ENCODE measurements at places on chromosomes 6 and 20.

DNA sequence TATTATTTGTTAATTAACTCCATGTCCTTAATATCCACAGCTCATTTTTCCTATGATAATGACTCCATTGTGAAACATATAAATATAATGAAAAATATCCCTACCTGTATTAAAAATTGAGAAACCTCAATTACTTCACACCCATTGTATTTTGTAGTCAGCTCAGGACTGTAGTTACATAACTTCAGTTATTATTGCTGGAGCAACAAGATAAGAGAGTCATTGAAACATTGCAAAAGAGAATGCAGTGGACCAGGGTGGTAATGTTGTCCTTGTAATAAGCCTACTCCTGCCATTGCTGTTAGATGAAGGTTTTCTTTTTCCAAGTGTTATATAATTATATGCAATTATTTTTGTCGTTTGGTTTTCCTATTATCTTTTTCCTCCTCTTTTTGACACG lies 184.4 kb downstream of the PRL start:
- no peak for DNase-seq

- no peak for DNase-seq
Observed at GRCh38 chr20:15154070-15154469, 816.7 kb upstream of the FLRT3 start.

DNA sequence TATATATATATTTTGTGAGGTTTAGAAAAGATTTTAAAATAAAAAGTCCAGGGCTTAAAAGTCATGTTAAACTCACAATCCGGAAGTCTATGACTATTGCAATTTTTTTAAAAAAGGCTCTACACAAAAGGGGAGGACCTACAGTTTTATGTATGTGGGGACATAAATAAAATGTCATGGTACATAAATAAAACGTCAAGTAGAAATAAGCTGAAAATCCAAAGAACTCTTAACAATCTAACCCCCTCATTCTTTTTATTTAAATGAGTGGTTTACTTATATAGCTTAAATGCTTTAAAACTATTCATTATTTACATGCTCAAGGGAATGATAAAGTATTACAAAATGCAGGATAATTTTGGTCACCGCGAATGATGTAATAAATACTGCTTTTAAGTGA lies 36.2 kb downstream of the STX7 start:
- no peak for DNase-seq

DNA sequence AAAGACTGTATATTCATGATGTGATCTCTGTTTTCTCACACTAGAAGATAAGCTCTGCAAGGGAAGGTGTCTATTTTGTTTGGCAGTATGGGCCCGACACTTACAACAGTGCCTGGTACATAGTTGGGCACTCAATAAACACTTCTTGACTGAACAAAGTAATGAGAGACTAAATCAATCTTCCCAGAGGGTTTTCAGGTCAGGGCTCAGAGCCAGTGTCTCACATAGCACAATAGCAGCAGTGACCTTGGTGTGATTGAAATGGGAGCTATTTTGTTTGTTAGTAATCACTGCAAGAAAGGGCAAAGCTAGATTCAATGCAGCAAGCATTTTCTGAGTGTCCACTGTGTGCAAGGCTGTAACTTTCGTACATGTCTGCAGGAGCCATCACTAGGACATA lies 26.4 kb upstream of the GCM1 start:
- no peak for DNase-seq

DNA sequence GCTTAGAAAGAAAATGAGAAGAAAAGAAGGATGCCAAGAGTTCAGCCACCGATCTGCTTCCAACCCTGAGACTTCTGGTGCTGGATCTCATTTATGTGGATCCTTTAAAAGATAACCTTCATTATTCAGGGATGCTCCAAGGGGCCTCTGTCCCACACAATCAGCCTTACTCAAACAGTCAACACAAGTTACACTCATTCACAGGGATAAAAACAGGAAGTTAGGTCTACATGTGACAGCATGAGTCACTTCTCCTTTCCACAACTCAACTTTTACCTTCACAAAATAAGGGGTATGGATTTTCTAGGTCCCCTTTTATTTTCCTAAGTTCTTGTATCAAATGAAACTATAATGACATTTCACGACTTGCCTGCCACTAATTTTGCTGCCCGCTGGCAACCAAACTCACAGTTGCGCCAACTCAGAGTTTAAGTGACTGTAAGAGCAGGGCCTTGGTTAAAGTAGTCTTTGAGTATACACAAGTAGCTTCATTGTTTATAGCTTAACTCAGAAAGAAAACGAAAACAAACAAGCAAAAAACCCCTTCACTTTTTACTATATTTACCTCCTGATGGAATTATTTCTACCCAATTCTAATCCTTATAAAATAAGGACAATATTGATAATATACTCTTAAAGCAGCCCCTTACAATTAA lies 278.8 kb upstream of the RUNX2 start:
- no peak for DNase-seq

DNA sequence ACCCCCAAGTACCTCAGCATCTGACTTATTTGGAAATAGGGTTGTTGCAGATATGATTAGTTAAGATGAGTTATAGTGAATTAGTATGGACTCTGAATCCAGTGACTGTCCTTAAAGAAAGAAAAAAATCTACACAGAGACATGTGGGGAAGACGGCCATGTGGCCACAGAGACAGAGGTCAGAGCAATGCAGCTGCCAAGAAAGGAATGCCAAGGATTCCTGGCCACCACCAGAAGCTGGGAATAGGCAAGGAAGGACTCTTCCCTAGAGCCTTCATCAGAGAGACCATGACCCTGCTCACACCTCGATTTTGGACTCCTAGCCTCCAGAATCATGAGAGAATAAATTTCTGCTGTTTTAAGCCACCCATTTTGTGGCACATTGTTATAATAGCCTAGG lies 81.8 kb downstream of the FYN start:
- no peak for DNase-seq

DNA sequence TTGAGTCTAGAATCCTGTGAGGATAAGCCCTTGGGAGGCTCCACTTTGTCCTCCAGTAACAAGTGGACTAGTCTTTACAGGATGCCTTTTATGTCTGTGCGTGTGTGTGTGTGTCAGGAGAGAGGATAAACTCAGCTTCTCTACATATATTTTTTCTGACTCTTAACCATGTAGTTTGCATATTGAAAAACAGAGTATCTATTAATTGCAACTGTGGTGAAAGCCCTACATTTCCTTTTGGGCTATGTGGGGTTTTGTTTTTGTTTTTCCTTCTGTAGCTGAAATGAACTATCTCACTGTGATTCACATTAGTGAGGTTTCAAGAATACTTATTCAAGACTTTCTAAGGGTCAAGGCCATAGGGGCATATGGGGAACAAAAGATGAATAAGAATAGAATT lies 17.7 kb downstream of the TPBG start:
- DNase-seq = no peak

GRCh38 chr6:37943436-37944058 lies 124.0 kb downstream of the ZFAND3 start:
- no peak for DNase-seq

DNA sequence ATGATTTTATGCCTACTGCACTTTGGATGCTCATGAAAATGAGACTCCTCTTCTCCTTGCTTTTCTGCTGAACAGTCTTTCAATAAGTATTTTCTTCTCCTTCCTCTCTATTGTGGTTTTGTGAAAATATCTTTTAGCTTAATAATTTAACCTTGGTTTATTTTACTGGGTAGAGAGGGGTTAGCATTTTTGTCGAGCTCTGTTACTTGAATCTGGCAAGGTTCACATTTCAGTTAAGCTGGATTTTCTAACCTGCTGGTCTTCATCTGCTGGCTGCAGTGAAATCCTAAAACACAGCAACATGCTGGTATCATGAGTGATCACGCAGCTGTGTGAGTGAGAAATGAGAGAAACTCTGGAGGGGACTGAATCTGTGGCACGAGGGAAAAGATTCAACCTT lies 222.7 kb upstream of the NOX3 start:
- DNase-seq = no peak

DNA sequence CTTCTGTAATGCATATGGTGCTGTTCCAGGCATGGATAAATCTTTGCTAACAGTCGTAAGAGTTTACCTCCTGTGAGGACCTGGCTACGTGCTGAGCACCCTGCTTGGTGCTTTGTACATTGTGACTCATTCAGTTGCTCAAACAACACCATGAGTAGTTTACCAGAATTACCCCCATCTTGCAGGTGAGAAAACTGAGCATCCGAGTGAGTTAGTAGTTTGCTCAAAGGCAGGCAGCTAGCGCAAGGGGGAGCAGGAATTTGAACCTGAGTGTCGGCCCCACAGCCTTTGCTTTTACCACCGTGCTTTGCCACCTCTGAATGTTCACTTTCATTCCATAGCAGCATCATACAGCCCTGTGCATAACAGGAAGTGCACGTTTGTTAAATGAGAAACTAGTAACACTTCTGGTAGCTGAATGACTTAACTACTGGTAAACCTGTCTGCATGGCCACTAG lies 121.9 kb downstream of the MTHFD1L start:
- no peak for DNase-seq

DNA sequence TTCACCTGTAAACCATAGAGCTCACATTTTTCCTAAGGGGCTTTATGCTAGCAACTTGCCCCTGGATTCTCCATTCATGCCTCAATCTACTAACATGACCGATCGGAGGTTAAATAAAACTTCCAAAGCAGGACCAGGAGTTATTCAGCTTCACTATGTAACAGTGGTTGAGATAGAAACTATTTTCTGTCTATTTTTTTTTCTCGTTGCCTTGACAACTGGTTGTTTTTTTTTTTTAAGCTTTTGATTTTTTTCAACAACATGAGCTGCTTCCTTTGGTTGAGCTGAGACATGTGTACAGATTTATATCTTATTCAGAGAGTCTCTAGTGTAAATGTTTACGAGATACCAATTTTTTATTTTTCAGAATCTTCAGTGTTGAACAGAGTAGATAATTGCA lies 85.7 kb downstream of the SHLD1 start:
- no peak for DNase-seq

GRCh38 chr6:131640576-131640975 lies 3.5 kb downstream of the ENPP3 start:
- DNase-seq = no peak

- no peak for DNase-seq
Observed at GRCh38 chr6:82767447-82767846, 298.2 kb downstream of the UBE3D start.

GRCh38 chr6:1247056-1247455 lies 64.8 kb upstream of the FOXQ1 start:
- DNase-seq = no peak

GRCh38 chr6:39934131-39934757 lies at the start of gene MOCS1:
Gene MOCS1, minus strand, starts transcription at chr6:39934462. Its CDS starts 45 bp downstream, at chr6:39934417.
- DNase-seq = peak; percentile 7

GRCh38 chr20:1280195-1281102 lies 14.4 kb downstream of the SNPH start:
- no peak for DNase-seq

DNA sequence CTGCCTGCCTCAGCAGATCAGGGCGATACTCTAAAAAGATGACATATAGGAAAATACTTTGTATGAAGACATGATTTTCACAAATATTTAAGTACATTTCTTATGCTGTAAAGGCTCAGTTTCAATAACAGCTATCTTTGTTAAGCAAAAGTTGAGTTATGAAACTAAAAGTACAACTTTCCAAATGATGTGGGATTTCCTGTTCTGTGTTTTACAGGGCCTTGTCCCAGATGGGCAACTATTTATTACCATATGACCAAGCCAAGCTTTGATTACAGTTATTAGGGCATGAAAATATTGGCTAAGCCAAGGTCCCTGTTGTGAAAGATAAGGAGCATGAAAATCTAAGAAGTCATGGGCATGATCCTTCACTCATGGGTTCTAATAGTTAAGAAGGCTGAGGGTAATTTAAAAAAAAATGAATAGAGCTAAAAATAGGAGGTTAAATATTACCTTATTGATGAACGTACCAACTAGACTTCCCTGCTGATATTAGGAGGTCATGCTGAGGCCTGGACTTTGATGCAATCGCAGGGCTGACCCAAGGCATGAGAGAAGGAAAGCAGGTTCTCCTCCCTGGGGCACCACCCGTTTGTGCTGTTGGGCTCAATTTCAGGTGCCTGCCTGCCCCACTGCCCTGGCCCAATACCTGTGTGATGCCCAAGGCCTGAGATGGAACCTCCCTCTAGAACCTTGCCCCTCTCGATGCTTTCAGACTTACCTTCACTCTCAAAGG lies 294.4 kb upstream of the PRDM1 start:
- DNase-seq = no peak

DNA sequence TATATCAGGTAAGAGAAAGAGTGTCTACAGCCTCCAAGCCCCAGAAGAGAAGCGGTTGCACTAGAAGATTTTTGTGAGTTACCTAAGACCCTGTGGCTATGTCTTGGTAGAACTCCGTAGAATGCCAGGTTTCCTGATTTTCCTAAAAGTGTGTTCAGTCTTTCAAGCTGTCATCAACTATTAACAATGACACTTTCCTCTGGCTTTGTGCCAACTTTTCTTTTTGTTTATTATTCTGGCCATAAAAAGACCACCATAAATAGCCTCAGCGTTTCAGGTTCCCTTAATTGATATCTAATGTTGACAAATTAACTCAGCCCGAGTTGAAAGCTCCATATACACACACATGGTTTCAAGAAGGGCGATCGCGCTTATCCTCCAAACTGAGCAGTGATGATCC lies 1.2 kb downstream of the PAK5 start:
- no peak for DNase-seq

DNA sequence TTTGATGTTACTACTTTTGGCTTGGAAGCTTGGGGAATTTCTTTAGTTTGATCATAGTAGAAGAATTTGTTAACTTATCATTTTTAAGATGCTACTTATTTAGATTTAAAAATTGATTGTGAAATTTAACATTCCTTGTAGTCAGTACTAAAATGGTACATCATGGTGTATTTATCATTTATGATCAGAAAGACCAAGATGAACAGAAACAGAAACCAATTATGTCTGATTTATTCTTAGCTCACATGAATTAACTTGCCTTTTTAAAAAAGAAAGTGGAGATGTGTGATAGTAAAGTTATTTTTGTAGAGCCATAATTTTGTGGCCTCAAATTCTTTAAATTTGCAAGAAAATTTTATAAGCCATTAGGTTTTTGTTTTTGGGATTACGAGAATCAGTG lies 77.6 kb downstream of the LIN28B start:
- no peak for DNase-seq
